ENCODE measurements at places on chromosomes 16 and 17. TPM values are rescaled to one million over a fixed set of nuclear protein-coding genes. Genes with fewer than 3 reads are reported as not detected.

Gene C16orf86
- polyA plus RNA-seq = 2.0 TPM

GRCh38 chr17:73359352-73359751 lies 47.6 kb upstream of the CDC42EP4 start:
- DNase-seq = no peak

Gene DCUN1D3
- 3.5 TPM for polyA plus RNA-seq

Gene KRTAP16-1
- not detected for polyA plus RNA-seq

Gene ABI3
- not detected for polyA plus RNA-seq

Gene TPPP3
- 0.07 TPM for polyA plus RNA-seq

DNA sequence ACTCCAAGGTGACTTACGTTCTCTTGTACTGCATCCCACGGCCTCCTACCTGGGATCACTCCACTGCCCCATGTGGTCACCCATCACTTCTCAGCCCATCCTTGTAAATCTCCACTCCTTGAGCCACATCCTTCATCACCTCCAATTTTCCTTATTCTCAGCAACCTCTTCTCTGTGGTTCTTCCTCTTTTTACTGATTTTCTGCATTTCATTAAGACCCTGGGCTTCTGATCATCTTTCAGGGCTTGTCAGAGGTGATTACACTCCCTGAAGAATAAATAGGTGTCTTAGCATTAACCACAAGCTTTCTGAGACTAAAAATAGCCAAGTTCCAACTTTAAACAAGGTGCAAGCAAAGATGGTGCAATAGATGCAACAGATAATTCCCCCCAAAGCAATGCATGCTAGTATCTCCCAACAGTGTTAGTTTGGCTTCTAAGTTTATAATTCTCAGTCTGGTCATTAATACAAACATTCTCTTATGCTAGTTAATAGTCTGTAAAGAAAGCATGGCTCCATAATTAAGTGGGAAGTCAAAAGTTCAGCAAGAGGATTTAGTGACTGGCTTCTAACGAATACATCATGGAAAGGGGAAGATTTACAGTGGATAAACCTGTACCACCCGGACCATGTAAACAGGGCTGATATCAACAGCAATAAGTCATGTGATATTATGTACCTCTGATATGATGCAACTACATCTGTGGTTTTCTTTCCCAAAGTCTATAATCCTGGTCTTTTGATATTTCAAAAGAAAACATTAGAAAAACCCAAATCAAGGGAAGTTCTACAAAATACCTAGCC lies 47.4 kb upstream of the FOXJ1 start:
- DNase-seq = no peak

DNA sequence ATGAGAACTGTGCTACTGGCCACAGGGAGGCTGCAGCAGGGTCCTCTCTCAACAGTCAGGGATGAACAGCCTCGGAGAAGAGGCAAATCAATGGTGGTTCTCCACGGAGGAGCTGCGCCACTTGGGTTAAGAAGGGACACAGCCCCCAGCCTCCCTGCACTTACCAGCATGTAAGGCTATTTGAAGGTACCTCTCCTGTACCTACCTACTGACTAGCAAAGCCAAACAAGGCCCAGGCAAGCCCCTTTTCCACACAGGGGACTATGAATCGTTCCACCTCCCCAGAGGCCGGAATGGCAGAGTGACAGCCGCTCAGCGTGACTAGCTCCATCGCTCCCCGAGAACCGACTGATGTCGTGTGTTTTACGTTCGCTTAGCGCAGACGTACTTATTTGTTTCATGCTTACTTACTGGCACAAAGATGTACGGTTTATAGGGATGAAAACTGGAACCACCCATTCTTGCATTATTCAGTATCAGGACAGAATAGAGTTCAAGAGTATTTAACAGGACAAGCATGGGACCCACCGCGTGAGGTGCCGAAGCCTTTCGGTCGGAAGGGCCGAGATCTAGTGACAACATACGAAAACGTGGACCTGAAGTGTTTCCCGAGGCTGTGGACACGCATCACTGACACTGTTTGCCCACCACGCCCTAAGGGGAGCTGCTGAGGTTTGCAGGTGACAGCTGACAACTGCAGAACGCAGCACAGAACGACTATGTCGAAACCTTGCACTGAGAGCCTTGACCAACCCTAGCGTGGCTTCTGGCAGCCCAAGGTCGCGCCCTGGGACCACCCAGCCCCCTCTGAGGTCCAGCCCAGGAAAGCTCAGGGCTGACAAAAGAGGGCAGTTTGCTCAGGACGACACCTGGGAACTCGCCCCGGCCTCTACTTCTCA lies 1.0 kb downstream of the TEPSIN start:
- DNase-seq = no peak

- DNase-seq = no peak
Measured at GRCh38 chr16:46789499-46790414, 41.2 kb downstream of the C16orf87 start.

- no peak for DNase-seq
Measured at GRCh38 chr16:25796239-25796638, 104.5 kb downstream of the HS3ST4 start.

DNA sequence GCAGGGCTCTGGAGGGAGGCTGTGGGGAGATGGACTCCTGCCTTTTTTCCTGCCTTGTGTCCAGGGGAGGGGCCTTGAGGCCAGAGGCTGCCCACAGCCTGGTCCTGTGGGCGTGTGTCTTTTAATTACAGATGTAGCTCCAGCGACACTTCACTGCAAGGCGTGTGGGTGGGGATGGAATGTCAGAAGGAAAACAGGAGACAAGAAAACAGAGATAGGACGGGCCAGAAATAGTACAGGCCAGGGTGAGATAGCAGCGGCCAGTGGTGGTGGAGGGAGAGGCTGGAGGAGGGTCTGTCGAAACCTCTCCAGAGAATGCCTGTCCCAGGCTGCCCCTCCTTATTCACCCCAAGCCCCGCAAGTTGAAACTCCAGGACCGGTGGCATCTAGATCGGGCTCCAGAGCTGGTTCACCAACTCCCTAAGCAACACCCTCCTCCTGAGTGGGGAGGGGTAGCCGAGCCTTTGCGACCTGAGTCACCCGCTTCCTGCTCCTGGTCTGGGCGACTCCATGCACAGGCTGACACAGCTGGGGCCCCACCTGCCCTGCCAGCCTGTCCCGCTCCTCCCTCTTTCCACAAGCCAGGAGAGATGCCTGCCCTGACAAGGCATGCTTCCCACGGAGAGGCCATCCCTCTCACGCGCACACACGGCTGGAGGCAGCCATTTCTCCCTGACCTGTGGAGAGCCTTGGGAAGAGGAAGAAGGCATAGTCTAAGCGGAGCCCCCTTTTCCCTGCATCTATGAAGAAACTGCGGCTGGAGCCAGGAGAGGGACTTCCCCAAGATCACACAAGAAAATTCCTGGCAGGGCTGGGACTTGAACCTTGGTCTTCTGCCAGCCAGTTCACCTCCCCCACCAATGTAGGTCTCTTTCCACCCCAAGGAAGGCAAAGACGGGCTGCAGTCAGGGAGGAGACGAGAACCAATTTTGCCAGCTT lies 6.6 kb upstream of the JUP start:
- DNase-seq = peak; percentile 87

- DNase-seq = no peak
Measured at GRCh38 chr16:81633680-81634379, 145.3 kb upstream of the PLCG2 start.

DNA sequence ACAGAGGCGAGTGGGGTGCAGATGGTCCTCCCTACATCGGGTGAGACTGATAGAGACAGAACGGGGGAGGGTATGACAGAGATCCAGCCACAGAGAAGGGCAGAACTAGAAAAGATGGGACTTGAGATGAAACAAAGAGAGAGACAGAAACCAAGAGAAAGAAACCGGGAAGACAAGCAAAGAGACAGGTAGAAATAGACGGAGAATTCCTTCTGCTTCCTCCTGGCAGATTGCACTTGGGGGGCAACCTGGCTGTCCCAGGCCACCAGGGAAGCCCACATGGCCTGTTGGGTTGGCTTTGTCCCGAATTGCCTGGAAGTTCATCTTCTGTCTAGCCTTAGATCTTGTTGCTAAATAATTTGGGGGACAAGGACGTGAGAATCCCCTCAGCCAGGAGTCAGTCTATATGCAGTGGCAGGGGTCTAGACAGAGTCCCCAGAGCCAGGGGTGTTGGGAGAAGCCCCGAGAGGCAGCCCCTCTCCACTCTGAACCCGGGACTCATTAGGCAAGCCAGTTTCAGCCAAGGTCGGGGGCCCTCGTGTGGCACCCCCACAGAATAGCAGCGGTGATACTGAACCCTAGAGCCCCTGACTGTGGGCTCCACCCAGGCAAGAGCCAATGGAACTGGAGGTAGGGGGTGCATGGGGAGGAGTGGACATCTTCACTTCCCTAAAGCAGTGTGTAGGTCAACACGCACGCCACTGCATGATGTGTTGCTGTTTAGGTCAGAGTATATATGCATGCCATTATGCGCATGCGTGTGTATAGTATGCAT lies 627 bp upstream of the TSPOAP1 start:
- DNase-seq = no peak

GRCh38 chr17:41800601-41801373 lies 11.0 kb downstream of the P3H4 start:
- DNase-seq = peak; percentile 99

Gene DNAI2
- polyA plus RNA-seq = not detected

Gene C1QTNF8
- polyA plus RNA-seq = not detected

GRCh38 chr17:81416612-81417011 lies 21.4 kb downstream of the BAHCC1 start:
- no peak for DNase-seq

Gene EMP2
- 31.7 TPM for polyA plus RNA-seq

DNA sequence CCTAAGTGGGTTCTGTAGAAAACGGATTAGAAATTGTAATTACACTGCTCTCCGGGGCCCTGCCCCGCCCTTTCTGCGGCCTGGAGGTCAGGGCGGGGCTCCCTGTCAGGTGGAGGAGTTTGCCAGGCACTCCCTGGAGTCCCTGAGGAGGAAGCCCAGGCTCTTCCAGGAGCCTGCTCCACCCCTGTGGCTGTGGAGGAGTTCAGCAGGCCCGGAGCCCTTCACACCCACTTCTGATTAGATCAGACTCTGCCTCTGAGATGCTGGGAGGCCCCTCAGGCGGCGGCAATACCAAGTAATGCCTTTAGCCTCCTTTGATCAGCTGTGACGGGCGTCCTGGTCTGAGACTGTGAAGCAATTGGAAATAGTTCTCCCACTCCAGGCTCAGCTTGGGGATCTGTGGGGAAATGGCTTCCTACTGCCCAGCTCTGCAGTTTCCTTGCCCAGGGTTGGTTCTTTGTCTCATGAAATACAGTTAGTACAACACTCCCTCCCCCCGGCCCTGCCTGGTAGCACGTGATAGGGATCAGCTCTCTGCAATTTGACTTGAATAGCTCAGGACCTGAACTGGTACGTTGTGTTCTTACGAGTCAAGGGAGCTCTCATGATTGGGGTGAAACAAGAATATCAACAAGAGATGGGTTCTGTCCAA lies 22.3 kb downstream of the BAIAP2 start:
- peak; percentile 94 for DNase-seq

DNA sequence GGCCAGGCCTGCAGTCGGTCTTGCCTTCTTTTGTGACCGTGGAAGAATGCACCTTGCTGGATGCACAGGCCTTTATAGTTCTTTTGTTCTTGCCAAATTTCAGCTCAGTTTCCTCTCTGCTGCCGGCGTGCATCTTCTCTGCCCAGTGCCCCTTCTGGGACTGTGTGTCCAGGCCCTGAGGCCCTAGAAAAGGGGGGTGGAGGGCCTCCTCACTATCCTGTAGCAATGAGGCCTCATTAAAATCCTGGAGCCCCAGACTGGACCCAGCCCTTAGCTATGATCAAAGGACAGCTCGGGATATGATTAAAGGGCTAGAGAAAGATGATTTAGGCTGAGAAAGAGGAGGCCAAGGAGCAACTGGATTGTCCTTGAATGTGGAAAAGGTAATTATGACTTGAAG lies 229.8 kb downstream of the SEC14L1 start:
- no peak for DNase-seq

DNA sequence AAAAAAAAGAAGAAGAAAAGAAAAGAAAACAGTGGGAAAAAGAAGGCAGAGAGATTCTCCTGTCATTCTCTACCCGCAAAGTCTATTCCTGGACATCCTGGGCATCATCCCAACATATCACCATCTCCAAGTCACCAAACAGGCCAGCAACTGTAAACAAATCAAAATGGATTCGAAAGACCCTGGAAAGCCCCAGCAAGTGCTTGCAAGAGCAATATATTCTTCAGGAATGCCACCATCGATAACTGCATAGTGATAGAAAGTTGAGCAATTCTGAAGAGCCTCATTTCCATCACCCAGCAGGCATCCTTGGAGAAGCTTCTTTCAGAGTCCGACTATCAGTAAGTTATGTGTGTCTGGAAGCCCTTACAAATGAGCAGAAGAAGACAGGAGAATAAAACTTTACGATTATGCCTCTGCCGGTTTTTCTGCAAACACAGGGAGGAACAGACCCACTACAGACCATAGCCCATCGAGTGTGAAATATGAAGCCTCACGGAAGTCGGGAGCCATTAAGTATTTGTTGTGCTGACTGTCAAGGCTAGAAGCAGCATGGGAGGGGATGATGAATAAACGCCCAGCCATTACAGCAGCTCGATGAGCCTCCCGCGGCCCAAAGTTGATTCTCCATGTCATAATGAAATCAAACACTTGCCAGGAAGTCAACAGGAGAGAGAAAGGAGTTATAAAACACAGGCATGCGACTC lies 64.5 kb upstream of the SEC14L1 start:
- DNase-seq = no peak

GRCh38 chr17:50611634-50612033 lies 23.0 kb upstream of the ABCC3 start:
- no peak for DNase-seq

GRCh38 chr16:68492151-68492542 lies 43.8 kb upstream of the SMPD3 start:
- DNase-seq = no peak

Gene GJC1
- polyA plus RNA-seq = 14.5 TPM

- no peak for DNase-seq
Measured at GRCh38 chr17:74454197-74455024, 12.0 kb upstream of the CD300A start.

Gene FAM20A
- polyA plus RNA-seq = not detected

Gene ADAM11
- polyA plus RNA-seq = 0.08 TPM

DNA sequence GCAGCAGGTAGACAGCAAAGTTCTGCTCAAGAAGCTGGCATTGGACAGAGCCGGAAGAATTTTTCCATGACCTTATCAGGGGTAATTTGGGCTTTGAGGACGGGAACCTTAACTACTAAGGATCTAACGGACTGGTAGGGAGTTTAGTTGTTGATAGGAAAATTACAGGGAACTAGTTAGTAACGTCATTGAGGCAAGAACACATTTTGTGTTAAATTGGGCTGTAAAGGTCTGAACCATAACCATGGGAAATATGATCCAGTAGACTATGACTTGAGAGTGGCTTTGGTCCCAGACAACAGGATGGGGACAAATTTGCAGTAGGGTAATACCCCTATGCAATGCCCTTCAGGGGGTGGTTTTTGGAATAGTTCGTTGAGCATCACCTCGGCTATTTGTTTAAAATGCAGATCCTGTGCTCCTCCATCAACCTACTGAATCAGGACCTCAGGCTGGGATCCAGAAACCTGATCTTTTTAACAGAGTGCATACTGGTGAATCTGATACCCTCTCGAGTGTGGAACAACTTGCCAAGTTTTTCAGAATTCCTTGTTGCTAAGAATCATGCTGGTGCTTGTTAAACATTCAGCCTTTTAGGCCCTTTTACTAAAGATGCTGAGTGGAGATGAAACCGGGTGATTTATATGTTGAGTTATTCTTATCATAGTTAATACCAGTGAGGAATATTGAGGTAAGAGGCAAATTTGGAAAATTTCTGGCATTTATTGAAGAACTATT lies 255.1 kb downstream of the MAP2K6 start:
- no peak for DNase-seq

Gene ATP2A3
- polyA plus RNA-seq = 0.76 TPM

Gene PHOSPHO1
- 0.17 TPM for polyA plus RNA-seq
